Stimulated activated CD4-positive, alpha-beta T cell treated with anti-CD3 and anti-CD28 coated beads, Interleukin-12 subunit alpha, Interleukin-12 subunit beta, amount 100 ng/mL, for 48 hours (primary cell): ENCODE measurements at places on chromosomes 12 and 14.

DNA sequence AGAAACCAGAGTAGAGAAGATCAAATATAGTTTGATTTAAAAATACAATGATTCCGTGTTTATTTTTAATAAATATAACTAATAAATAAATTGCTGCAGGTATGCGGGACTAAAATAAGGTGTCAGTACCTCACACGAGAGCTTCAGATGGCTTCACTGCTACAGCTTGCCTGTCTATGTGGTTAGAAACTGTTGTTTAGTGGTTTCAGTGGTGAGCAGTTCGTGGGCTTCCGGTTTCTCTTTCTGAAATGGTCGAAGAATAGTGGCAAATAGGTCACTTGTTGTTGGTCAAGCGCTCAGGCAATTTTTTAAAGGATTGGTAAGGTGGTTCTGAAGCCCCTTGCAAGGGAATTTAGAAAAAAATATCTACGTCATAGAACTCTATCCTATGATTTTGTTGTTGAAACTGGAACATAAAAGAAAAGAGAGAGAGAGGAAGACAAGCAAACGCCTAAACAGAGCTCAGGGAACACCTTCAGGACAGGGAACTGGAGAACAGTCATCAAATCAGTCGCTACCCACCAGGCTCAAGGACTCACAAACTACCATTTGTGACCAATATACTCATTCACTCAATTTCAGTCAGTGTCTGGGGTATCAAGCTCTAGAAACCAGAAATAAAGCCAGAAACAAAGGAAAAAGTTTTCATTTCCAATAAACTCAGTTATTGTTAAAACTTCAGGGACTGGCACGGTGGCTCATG lies 31.3 kb downstream of the GABARAPL1 start:
- no peak for DNase-seq

- DNase-seq = no peak
Measured at GRCh38 chr14:29618323-29619067, 309.2 kb downstream of the PRKD1 start.

DNA sequence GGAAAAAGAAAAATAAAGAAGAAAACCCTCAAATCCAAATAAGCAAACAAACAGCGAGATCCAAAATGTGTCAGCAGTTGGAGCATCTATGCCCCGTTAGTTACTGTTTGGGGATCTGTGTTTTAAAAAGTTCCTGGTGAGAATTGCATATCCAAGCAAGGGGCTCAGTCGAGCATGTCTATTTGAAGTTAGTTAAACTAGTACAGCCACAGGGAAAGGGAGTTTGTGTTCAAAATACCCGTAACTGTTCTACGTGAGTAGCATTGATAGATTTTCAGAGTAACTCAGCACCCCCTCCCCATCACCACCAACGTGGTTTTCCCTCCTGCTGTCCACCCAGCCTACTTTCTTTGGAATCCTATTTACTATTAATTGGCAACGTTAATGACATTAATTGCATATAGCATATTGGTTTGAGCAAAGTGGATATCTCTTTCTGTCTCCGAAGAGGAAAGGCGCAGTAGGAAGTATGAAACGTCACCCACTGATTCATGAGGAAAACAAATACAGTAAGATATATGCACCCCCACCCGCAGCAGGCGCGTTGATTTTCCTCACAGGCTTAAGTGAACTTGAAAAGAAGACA lies 1.5 kb downstream of the NPAS3 start:
- no peak for DNase-seq

- no peak for DNase-seq
Measured at GRCh38 chr12:67452119-67452805, 183.1 kb downstream of the CAND1 start.

DNA sequence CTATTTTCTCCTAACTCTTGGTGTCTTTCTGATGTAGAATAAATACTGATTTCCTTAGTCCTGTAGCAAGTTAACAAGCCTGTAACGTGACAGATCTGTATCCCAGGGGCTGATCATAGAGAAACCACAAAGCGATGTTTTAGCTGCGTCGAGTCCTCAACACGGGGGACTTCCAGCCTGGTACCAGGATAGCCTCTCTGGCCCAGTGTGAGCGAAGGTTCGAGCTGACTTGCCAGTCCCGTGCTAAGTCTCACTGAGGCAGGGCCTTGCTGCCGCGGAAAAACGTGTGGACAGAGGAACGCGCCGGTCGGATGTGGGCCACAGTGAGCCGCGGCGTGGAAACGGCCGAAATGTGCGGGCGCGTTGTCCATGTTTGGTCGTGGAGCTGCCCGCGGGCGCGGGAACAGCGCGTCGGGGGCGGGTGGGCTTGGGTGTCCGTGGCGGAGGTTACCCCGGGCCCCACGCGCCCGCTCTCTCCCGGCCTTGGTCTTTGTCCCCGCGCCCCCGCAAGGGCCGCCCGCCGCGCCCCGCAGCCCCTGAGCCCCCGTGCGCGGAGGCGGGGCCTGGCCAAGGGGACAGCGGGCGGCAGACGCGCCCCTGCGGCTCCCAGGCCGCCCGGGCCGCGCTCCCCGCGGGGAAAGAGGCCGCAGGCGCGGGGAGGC lies 531 bp upstream of the EML1 start:
- DNase-seq = no peak

DNA sequence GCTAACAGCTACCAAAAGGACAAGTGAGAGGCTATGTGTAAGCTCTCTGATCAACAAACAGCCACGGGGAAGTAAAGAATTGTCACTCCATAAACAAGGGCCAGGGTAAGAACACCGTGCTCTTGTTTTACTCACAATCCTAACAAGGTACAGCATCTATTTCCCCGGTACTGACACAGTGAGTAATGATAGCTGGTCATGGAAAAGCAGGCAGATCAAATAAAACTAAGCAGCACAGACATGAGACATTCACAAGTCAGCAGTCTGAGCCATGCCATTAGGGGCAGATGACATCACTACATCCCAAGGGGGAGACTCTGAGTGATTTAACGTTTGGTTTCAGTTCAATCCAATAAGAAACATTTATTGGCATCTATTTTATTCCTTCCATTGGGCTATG lies 54.4 kb downstream of the ARL6IP4 start:
- DNase-seq = no peak

GRCh38 chr12:93616584-93617101 lies 44.2 kb downstream of the SOCS2 start:
- no peak for DNase-seq

DNA sequence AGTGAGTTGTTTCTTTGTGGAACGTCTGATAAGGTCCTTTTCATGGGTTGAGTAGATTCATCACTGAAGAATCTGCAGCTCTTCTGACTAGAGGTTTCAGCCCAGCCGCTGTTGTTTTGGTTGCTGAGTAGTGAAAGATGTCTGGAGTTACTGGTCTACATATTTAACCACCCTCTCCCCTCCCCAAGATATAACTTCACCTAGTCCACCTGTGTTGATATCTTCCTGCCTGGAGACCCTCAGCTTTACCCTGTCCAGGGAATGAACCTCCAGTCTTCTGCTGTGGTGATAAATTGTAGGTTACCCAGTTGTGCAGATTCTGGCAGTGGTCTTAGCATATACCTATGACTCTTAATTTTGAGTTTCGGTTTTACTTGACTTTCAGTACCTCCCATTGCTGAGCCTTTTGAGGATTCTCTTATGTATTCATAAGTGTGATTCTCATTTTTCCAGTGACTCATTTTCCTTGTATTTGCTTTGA lies 62.9 kb downstream of the CCDC91 start:
- DNase-seq = peak; percentile 36

DNA sequence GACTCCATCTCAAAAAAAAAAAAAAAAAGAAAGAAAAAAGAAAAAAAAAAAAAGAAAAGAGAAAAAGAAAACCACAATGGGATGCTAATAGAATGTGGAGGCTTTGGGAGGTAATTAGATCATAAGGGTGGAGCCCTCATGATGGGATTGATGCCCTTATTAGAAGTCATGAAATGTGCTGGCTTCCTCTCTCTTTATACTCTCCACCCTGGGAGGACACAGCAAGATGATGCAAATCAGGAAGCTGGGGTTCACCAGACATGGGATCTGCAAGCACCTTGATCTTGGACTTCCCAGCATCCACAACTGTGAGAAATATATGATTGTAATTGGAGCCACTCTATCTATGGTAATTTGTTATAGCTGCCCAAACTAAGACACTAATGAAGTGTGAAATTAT lies 13.4 kb upstream of the DRAM1 start:
- DNase-seq = no peak

DNA sequence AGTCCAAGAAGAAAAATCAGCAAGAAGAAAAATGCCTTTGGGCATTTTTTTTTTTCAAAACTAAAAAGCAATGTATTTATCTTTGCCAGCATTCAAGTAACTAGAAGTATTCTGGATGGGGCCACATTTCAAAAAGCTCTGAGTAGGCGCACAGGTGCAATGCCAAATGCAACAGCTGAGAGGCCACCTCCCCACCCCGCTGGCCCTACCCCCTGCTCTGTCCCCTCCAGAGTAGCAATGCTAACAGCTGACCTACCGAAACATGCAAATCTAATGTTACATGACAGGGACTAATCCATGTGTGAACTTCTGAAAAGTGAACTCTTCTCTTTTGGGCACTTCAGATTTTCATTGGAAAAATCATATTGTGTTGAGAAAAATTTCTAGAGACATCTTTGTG lies 153.7 kb upstream of the SLC38A2 start:
- no peak for DNase-seq

DNA sequence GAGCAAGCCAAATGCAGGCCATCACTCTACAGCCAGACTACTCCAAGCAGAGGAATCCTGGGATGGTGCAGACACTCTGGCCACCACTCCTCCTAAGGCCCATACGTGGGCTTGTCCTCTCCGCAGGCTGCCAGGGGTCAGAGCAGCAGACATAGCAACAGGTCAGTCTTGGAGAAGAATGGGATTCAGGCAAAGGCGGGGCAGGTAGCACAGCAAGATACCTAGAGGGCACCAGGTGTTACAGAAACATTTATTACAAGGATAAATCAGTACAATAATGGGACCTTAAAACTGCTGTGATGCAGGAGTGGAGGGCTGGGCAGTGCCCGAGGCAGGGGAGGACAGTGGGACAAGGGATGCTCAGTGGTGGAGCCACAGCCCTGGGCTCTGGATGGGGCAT lies 20.3 kb downstream of the SYNDIG1L start:
- DNase-seq = no peak

GRCh38 chr12:8077207-8077606 lies 4.9 kb upstream of the NECAP1 start:
- no peak for DNase-seq

DNA sequence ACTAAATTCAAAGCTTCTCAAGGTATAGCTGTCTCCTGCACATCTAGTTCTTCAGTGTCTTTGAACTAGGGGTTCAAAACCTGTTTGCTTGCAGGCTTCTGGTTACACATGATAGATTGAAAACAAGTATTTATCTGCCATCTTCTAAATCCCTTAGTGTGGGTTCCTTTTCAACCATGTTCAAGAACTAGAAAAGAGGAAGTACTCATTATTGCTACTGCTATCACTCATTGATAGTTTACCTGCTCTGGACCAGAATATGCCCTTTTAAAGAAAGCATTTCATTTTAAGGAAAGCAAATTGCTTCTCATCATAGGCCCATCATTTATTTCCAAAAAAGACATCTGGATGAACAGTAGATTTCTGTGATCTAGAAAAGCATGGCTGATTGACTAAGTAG lies 37.1 kb upstream of the VSX2 start:
- DNase-seq = no peak

DNA sequence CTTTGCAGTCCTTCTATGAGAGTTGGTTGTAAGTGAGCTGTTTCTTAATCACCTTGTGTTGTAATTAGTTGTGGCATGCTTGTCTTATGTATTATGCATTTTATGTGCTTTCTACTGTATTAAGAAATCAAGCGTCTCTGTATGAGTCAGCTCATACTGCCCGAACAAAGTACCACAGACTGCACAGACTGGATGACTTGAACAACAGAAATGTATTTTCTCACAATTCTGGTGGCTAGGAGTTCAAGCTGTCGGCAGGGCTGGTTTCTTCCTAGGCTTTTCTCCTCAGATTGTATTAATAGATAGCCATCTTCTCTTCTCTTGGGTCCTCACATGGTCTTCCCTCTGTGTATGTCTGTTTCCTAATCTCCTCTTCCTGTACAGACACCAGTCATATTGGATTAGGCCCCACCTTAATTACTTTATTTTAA lies 77.7 kb downstream of the FLRT2 start:
- DNase-seq = no peak

GRCh38 chr12:105754313-105754712 lies 384.4 kb downstream of the NUAK1 start:
- no peak for DNase-seq

GRCh38 chr12:23222801-23223200 lies 597.8 kb downstream of the ETNK1 start:
- DNase-seq = no peak

GRCh38 chr14:56310643-56311042 lies 192.4 kb downstream of the PELI2 start:
- no peak for DNase-seq

GRCh38 chr12:107622001-107622400 lies 63.6 kb upstream of the PWP1 start:
- DNase-seq = no peak

DNA sequence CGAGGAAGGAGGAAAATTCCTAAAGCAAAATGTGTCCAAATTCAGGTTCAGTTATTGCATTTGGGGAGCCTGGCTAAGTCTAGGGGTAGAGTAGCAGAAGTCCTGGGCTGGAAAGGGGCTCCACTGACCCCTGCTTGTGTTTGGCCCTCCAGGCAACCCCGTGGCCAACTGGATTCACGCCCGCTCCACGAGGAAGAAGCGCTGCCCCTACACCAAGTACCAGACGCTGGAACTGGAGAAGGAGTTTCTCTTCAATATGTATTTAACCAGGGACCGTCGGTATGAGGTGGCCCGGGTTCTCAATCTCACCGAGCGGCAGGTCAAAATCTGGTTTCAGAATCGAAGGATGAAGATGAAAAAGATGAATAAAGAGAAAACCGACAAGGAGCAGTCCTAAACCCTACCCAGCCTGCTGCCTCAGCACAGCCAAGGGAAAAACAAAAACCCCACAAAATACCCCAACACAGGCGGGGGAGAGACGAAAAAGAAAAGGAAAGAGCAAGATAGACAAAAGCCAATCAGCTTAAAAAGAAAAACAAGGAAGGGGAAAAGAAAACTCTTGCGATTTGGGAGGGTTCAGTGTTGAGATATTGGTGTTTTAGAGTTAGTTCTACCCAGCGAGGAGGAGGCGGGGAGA lies 2.4 kb downstream of the HOXC9 start:
- no peak for DNase-seq

GRCh38 chr14:20327005-20327869 lies 5.8 kb downstream of the CCNB1IP1 start:
- DNase-seq = no peak

- DNase-seq = no peak
Measured at GRCh38 chr12:70467918-70468733, 102.0 kb downstream of the KCNMB4 start.

DNA sequence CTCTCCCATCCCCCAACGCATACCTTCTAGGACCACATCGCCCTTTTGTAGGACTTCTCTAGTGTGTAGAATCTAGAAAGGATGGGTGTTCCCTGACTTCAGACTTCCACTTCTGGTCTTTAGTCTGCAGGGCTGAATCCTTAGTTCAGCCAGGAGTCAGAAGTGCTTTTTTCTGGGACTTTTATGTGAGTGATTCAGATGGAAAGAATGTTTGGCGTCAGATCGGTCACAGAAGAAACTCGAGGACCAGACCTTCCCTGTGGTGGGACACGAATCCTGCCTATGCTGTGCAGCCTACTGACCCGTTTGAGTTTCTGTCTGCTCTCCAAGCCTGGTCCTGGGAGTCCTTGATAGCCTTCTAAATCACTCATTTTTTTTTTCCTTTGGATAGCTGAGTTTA lies 165.4 kb upstream of the SSTR1 start:
- no peak for DNase-seq
